Panc1 (cell line): ENCODE measurements at places on chromosomes 6 and 20. TPM values are rescaled to one million over a fixed set of nuclear protein-coding genes. Genes with fewer than 3 reads are reported as not detected.

- H3K4me1 ChIP-seq: no peaks in the 10 kb centered on the region
- no peaks in the 10 kb centered on the region for H3K27me3 ChIP-seq
- DNase-seq: no peak
- no peak overlapping the region for H3K4me3 ChIP-seq
Observed at GRCh38 chr6:119442776-119443184, 93.2 kb upstream of the MAN1A1 start.

The CSNK2B gene
- 219 TPM for total RNA-seq

DNA sequence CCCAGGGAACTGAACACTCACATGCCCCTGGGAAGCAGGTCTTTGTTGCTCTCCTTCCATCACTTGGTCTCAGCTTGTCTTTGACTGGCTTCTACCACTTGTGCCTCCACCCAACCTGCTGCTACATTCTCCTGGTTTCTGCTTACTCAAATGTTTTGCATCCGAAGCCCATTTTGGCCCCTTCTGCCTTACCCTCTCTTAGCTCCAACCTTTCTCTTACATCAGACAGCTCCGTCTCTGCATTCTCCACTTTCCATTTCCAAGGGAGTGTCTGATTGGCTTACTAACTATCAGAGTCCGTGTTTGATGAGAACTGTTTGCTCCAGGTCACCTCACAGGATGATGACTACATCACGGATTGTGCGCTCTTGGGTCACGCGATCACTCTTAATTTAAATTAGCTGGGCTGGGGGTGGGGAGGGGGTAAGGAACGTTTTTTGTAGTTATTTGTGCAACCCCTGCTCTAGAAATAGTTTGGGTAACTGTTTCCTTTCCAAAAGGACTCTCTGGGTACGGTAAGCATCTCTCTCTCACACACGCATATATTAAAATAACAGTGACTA, 844 bp upstream of the ABRACL start:
- peak overlapping the region; percentile 76; the same call in 1 of the 2 replicates for H3K27ac ChIP-seq
- peak overlapping the region; percentile 72 for H3K4me3 ChIP-seq
- no peaks in the 10 kb centered on the region; the same call in 1 of the 2 replicates for H3K36me3 ChIP-seq
- H3K4me1 ChIP-seq: peaks cover 9% of the 10 kb centered on the region
- H3K27me3 ChIP-seq: no peaks in the 10 kb centered on the region; the same call in 1 of the 2 replicates
- no peak for DNase-seq

The RSPO4 gene
- total RNA-seq: 0.54 TPM

The TINAG gene
- not detected for total RNA-seq

GRCh38 chr6:28251661-28252008, 434 bp downstream of the ZKSCAN4 start:
- H3K4me1 ChIP-seq: peaks cover 11% of the 10 kb centered on the region
- peak overlapping the region; percentile 97 for H3K4me3 ChIP-seq

- H3K4me1 ChIP-seq: peaks cover 2% of the 10 kb centered on the region; the same call in 1 of the 2 replicates
- H3K36me3 ChIP-seq: no peaks in the 10 kb centered on the region
- DNase-seq: no peak
- no peaks in the 10 kb centered on the region for H3K27me3 ChIP-seq
Observed at GRCh38 chr6:12419631-12420272, 129.6 kb downstream of the EDN1 start.

DNA sequence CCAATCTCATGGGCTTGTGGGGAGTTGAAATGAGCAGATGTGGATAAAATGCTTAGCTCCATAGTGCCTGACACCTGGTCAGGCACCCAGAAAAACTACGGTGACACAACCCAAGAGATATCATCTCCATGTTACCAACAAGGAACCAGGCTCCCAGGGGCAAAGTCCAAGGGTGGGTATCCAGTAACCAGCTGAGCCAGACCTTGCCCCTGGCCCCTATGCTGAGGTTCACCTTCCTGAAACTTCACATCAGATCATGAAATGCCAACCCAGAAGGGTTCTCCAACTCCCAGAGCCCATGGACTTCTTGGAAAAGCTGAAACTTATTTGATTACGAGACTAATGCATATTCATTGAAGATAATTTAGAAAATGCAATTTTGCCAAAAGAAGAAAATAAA, 141.8 kb upstream of the KCNG1 start:
- H3K4me3 ChIP-seq: no peak overlapping the region
- H3K36me3 ChIP-seq: no peaks in the 10 kb centered on the region
- no peak for DNase-seq
- no peaks in the 10 kb centered on the region for H3K4me1 ChIP-seq
- H3K27me3 ChIP-seq: peaks cover 12% of the 10 kb centered on the region

DNA sequence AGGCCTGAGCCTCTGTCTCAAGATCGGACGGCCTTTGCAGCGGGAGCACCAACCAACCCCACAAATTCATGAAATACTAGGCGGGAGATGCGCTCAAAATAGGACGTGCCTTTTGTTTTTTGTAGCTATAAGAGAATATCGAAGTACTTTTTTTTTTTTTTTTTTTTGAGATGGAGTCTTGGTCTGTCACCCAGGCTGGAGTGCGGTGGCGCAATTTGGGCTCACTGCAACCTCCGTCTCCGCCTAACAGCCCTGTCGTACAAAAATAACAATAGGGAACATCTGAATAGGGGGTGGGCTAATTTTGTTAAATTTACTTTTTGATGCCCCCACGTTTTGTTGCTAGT, 5.9 kb upstream of the TUBB2A start:
- H3K27me3 ChIP-seq: no peaks in the 10 kb centered on the region
- peak overlapping the region; percentile 68 for H3K27ac ChIP-seq
- no peak for DNase-seq
- no peaks in the 10 kb centered on the region for H3K36me3 ChIP-seq
- H3K4me3 ChIP-seq: peak overlapping the region; percentile 84

DNA sequence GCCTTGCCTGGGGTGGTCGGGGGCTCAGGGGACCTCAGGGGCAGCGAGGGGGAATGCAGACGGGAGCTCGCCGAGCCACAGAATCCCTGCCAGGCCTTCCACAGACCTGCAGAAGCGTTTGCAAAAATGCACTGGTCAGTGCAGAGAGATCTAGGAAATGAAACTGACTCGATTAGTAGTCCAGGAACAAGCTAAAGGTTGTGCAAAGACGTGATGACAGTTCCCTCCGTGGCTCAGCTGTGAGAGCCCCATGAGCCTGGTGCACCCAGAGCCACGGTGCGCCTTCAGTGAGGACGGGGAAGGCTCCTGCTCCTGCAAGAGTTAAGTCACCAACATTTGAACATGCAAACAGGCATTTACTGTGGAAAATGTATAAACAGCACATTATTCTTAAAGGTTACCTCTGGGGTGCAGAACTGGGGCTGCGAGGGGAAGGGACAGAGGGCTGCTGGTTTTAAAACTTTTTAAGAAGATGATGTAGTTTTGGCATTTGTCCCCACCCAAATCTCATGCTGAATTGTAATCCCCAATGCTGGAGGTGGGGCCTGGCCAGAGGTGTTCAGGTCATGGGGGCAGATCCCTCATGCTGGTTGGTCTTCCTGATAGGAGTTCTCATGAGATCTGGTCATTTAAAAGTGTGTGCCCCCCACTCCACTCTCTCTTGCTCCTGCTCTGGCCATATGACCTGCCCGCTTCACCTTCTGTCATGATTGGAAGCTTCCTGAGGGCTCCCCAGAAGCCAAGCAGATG, 147.3 kb downstream of the DLL1 start:
- DNase-seq: no peak
- 0 out of 2 replicates have a peak, but pooled peaks cover 4% of the 10 kb centered on the region for H3K27me3 ChIP-seq
- H3K27ac ChIP-seq: no peak overlapping the region
- 0 out of 2 replicates have a peak, but pooled peaks cover 4% of the 10 kb centered on the region for H3K4me1 ChIP-seq
- H3K36me3 ChIP-seq: no peaks in the 10 kb centered on the region

DNA sequence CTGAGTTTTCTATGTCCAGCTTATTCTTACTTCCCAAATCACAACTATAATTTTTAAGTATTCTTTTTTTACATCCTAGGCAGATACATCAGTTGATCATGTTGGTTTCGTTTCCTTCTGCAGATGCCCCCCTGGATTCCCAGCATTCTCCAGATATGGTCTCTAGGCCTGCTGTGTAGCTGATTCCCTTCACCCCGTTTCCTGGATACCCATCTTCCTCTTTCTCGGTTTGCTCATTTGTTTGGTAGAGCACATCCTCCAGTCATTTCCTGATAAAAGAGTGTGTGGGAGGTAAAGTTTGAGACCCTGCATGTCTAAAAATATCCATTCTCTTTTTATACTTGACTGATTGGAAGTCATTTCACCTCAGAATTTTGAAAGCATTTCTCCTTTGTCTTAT, 66.4 kb downstream of the ANKS1A start:
- no peaks in the 10 kb centered on the region for H3K36me3 ChIP-seq
- no peak overlapping the region for H3K4me3 ChIP-seq
- no peak overlapping the region for H3K27ac ChIP-seq

DNA sequence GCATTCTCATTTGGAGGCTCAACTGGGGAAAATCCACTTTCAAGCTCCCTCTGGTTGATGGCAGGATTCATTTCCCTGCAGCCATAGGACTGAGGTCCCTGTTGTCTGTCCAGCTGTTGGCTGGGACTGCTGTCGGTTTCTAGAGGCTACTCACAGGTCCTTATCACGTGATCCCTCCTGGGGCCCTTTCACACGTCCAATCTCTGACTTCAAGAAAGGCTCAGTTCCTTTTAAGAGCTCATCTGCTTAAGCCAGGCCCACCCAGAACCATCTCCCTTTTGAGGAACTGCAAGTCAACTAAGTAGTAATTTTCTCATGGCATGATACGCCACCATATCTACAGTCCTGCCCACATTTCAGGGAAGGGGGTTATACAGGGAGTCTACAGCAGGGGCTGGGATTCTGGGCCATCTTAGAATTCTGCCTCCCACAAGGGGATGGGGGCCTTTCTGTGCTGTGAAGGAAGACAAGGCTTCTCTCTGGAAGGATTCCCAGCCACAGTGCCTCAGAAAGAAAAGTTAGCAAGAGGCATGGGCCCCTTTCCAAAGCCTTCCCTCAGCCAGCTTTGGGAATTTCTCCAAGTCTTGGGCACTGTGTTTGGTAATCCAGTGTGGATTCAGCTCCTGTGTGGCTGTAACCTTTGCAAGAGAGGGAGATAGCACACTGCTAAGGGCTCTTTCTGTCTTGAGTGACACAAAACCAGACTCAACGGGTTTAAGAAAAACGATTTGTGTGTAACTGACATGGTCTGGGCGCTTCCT, 66.4 kb downstream of the CTCFL start:
- H3K27me3 ChIP-seq: no peaks in the 10 kb centered on the region
- H3K27ac ChIP-seq: no peak overlapping the region
- H3K36me3 ChIP-seq: no peaks in the 10 kb centered on the region
- no peak for DNase-seq
- H3K4me1 ChIP-seq: no peaks in the 10 kb centered on the region
- H3K4me3 ChIP-seq: no peak overlapping the region

The IFNGR1 gene
- 23.4 TPM for total RNA-seq

- H3K27ac ChIP-seq: peak overlapping the region; percentile 46
- peak overlapping the region; percentile 36 for H3K4me3 ChIP-seq
- H3K4me1 ChIP-seq: no peaks in the 10 kb centered on the region
- no peak for DNase-seq
- H3K36me3 ChIP-seq: no peaks in the 10 kb centered on the region
Observed at GRCh38 chr6:1554476-1555310, 55.0 kb upstream of the FOXC1 start.

- H3K4me1 ChIP-seq: no peaks in the 10 kb centered on the region; the same call in 1 of the 2 replicates
- H3K27ac ChIP-seq: no peak overlapping the region
- peaks cover 9% of the 10 kb centered on the region; the same call in 1 of the 2 replicates for H3K27me3 ChIP-seq
- no peaks in the 10 kb centered on the region for H3K36me3 ChIP-seq
- DNase-seq: peak; percentile 53
Observed at GRCh38 chr6:142566628-142567396, 265.0 kb downstream of the ADGRG6 start.

DNA sequence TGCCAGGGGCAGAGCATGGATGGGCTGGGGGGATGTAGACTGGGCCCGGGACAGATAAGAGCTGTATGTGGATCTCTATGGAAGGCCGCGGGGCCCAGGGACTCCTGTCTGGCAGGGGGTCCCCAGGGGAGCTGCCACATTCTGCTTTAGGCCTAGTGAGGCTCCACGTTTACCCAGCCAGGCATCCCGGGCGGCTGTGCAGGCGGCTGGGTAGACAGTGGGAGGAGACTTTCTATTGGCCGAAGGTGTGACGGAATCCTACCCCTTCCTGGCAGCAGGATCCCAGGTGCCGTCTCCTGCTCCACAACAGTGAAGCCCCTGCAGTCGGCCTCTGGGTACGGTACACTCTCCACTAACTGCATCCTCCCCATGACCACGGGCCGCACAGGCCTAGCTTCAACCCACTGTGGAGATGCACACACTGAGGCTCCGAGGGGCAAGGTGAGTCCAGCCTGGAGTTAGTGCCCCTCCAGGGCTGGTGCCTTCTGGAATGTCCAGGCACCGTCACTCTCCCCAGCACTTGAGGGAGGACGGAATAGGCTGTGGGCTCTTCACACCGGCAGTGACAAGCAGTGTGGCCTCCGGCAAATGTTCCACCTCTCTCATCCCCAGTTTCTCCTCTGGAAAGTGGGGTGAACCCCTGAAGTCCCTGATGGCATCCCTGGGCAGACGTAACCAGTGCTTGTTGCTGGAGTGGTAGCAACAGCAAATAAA, 36.8 kb upstream of the ZBP1 start:
- H3K27me3 ChIP-seq: no peaks in the 10 kb centered on the region
- H3K36me3 ChIP-seq: 0 out of 2 replicates have a peak, but pooled peaks cover 2% of the 10 kb centered on the region
- H3K4me1 ChIP-seq: peaks cover 11% of the 10 kb centered on the region
- H3K4me3 ChIP-seq: no peak overlapping the region
- H3K27ac ChIP-seq: no peak overlapping the region
- no peak for DNase-seq

DNA sequence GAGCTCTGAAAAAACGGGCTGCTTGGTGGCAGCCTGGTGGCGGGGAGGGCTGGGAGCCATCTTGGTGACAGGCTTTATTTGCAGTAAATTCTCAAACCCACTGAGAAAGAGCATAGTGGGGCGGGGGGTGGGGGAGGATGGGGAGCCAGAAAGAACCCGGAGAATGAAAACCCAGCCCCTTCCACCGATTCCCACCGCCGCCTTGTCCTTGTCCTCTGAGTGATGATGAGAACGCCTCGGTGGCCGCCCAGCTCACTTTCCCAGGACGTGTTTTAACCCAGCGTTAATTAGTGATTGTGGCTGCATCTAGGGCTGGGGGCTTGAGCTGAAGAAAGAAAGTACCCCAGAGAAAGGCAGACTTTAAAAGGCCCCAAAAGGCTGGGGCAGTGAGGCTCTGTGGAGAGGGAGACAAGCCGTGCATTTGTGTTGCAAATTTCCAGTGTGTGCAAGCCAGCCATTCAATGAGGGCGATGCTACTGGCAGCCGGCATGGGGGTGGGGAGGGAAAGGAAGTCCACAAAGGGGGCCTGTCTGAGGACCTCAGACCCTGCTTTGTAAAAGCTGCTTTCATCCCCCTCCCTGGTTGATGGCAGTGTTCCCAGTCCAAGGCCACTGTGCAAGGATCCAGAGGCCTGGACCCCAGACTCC, 6.2 kb upstream of the GHRH start:
- no peak overlapping the region for H3K27ac ChIP-seq
- no peaks in the 10 kb centered on the region for H3K36me3 ChIP-seq
- H3K27me3 ChIP-seq: no peaks in the 10 kb centered on the region
- no peak overlapping the region for H3K4me3 ChIP-seq

- no peak overlapping the region for H3K27ac ChIP-seq
- no peaks in the 10 kb centered on the region for H3K27me3 ChIP-seq
- DNase-seq: no peak
- no peaks in the 10 kb centered on the region for H3K36me3 ChIP-seq
Observed at GRCh38 chr6:168163096-168163731, 84.2 kb upstream of the FRMD1 start.

- no peaks in the 10 kb centered on the region for H3K4me1 ChIP-seq
- no peaks in the 10 kb centered on the region; the same call in 1 of the 2 replicates for H3K27me3 ChIP-seq
- no peak overlapping the region for H3K4me3 ChIP-seq
- no peaks in the 10 kb centered on the region for H3K36me3 ChIP-seq
Observed at GRCh38 chr20:24767623-24768100, 181.4 kb upstream of the CST7 start.

The SCRT2 gene
- not detected for total RNA-seq
